ENCODE measurements at places on chromosomes 6 and 20.

- no peak for DNase-seq
Observed at GRCh38 chr6:33589731-33590530, 9.9 kb upstream of the BAK1 start.

- no peak for DNase-seq
Observed at GRCh38 chr6:1091900-1092299, 220.0 kb upstream of the FOXQ1 start.

DNA sequence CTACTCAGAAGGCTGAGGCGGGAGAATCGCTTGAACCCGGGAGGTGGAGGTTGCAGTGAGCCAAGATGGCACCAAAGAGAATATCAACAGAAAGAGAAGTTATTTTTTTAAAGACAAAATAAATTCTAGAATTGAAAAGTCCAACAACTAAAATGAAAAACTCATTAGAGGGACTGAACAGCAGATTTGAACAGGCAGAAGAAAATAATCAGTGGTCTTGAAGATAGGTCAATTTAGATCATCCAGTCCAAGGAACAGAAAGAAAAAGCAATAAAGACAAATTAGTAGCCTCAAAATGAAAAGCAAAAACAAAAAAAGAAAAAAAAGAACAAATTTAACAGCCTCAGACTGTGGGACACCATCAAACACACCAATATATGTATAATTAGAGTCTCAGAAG is 6.0 kb downstream of the UQCC1 start:
- no peak for DNase-seq

- DNase-seq: no peak
Observed at GRCh38 chr6:17505062-17505476, 95.0 kb upstream of the FAM8A1 start.

- no peak for DNase-seq
Observed at GRCh38 chr6:121917834-121918559, 481.5 kb upstream of the HSF2 start.

DNA sequence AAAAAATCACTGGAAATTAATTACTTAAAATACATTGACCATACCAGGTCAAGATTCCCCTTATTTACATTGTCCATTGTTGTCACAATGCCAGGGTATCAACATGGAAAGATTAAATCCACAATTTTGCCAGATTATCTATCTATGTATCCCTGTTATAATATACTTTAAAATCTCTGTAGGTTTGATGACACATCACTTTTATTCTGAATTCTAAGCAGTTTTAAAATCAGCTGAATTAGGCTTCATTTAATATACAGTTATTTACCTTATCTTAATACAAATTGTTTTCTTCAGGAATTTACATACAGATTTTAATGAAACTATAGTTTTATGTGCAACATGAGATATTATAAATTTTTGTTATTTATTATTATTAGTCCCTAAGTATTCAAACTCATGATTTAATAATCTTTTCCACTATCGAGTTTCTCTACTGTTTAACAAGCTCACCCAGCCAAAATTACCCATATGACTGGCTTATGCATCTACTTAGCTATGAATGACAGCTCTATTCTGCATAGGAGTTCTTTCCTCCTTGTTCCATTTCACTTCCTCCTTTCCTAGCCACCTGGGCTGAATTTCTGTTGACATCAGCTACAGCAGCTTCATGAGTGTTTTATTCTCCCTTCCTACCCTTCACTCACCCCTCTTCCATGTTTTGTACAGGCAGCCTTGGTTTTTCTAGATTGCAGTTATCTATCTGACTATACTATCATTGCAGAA is 654.2 kb upstream of the MAP3K7 start:
- DNase-seq: no peak

GRCh38 chr6:97067045-97067444 is 142.5 kb downstream of the KLHL32 start:
- DNase-seq: no peak

GRCh38 chr6:163333701-163334663 is 80.5 kb upstream of the QKI start:
- DNase-seq: no peak

- DNase-seq: no peak
Observed at GRCh38 chr6:23414051-23414445, 712.0 kb upstream of the NRSN1 start.

GRCh38 chr6:108452711-108453195 is 108.0 kb upstream of the FOXO3 start:
- no peak for DNase-seq

- no peak for DNase-seq
Observed at GRCh38 chr6:154197196-154197860, 158.3 kb downstream of the OPRM1 start.

DNA sequence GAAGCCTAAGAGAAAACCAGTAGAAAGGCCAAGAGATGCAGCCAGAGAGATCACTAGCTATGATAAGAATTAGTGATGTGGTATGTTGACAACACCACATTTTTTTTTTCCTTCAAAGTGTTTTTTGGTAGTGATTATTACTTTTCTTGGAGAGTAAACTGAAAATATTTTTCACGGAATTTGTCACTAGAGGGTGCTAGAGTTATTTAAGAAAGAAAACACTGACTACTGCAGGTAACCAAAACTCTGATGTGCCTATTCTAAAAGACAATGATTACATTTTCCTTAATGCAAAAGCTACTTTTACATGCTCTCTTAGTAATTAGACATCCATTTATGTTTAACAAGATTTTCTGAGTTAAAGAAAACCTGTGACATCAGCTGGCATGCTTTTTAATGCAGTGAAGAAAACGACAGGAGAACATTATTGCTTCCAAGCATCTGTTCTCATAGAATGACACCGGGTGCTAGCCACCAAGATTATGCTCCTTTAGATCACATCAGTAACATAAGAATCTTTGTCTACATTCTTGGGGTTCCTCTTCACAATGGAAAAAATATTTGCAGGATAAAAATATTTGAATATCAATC is 28.8 kb downstream of the RWDD2A start:
- DNase-seq: no peak

GRCh38 chr20:17762873-17763557 is 63.2 kb downstream of the BANF2 start:
- DNase-seq: no peak

- DNase-seq: no peak
Observed at GRCh38 chr6:56624046-56624727, 18.5 kb downstream of the DST start.

- DNase-seq: no peak
Observed at GRCh38 chr20:31870726-31871617, 538 bp downstream of the TTLL9 start.

All from stimulated activated CD8-positive, alpha-beta memory T cell treated with anti-CD3 and anti-CD28 coated beads, Interleukin-15, amount 100 ng/mL, for 1 hour (primary cell).